ENCODE measurements at places on chromosomes 13 and 19. TPM values are rescaled to one million over a fixed set of nuclear protein-coding genes. Genes with fewer than 3 reads are reported as not detected.

Gene KLK13
- not detected for total RNA-seq

Gene ZNF223
- total RNA-seq, result 5.6 TPM

Gene IFT88
- 18.6 TPM for total RNA-seq

Gene CDX2
- not detected for total RNA-seq

Gene WDR83
- 6.4 TPM for total RNA-seq

Gene PCSK4
- total RNA-seq, result 1.1 TPM

Gene FCER2
- total RNA-seq, result not detected

Gene CD37
- not detected for total RNA-seq

Gene EIF3K
- 418 TPM for total RNA-seq

Gene OVOL3
- total RNA-seq, result not detected

Gene KIRREL2
- total RNA-seq, result not detected

Gene DHDH
- total RNA-seq, result not detected

Gene TRPM4
- 16.5 TPM for total RNA-seq

Gene CABP5
- total RNA-seq, result not detected

Gene GRIN3B
- total RNA-seq, result 0.80 TPM

Gene IGFL1
- total RNA-seq, result not detected

Gene BRME1
- 0.53 TPM for total RNA-seq

Gene ITGBL1
- 38.3 TPM for total RNA-seq

Gene BEST2
- not detected for total RNA-seq

Gene TMEM150B
- total RNA-seq, result not detected

Gene SCN1B
- 10.6 TPM for total RNA-seq

Gene GDF15
- total RNA-seq, result 114 TPM

Gene ZIM2
- not detected for total RNA-seq

Gene PLPPR3
- 0.40 TPM for total RNA-seq

Gene PNPLA6
- total RNA-seq, result 122 TPM

Gene MEIOSIN
- not detected for total RNA-seq

Gene POGLUT2
- 20.9 TPM for total RNA-seq

Gene AZU1
- total RNA-seq, result not detected

Gene NANOS3
- not detected for total RNA-seq

Gene SIAH3
- total RNA-seq, result not detected

Gene KIR3DL1
- not detected for total RNA-seq

Data from thoracic aorta endothelial cell (primary cell).